ENCODE measurements at places on chromosomes 4 and X.

- no peak for DNase-seq
These were observed 143.6 kb downstream of the FNIP2 start for GRCh38 chr4:158912390-158912789.

DNA sequence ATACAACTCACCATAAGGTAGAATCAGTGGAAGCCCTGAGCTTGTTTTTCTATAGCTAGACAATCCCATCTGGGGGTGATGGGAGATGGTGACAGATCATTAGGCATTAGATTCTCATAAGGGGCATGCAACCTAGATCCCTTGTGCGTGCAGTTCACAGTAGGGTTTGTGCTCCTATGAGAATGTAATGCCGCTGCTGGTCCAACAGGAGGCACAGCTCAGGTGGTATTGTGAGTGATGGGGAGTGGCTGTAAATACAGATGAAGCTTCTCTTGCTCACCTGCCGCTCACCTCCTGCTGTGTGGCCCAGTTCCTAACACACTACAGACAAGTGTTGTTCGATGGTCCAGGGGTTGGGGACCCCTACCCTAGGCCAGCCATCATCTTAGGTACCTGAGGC lies 5.9 kb upstream of the GATB start:
- no peak for DNase-seq

DNA sequence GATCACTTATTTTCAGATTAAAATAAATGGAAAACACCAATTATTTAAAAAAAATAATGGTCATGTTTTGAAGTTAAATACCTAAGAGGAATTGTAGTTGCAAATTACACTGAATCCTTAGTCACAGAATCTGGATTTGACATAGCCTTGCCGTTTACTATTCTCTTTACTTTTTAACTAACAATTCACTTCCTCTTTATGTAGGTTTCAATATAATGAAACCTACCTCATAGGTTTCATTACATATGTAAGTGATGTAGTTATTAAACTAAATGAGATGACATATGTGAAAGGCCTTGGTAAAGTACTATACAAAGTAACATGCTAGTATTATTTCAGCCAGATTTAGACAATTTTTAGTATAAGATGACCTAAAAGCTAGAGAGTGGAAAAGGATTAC lies 6.5 kb downstream of the SPP1 start:
- DNase-seq, result no peak

- DNase-seq, result no peak
These were observed 101.0 kb downstream of the SCD5 start for GRCh38 chr4:82697561-82697960.

- DNase-seq, result no peak
These were observed 105.8 kb upstream of the DCAF12L1 start for GRCh38 chrX:126658447-126658846.

GRCh38 chrX:10350981-10351380 lies 194.2 kb downstream of the CLCN4 start:
- DNase-seq, result no peak
